Sigmoid colon (tissue), 7 donors: ENCODE measurements at places on chromosomes 7 and 10.
A peak's percentile ranks its signal among the peaks of the same experiment; 100 is the strongest.

- no peak overlapping the region for H3K27ac ChIP-seq
- DNase-seq = no peak
- H3K4me3 ChIP-seq = peak overlapping the region; percentile 37
- peaks cover 83% of the 10 kb centered on the region for H3K27me3 ChIP-seq
Observed at GRCh38 chr10:123149568-123150270, 1.8 kb downstream of the HMX2 start.

DNA sequence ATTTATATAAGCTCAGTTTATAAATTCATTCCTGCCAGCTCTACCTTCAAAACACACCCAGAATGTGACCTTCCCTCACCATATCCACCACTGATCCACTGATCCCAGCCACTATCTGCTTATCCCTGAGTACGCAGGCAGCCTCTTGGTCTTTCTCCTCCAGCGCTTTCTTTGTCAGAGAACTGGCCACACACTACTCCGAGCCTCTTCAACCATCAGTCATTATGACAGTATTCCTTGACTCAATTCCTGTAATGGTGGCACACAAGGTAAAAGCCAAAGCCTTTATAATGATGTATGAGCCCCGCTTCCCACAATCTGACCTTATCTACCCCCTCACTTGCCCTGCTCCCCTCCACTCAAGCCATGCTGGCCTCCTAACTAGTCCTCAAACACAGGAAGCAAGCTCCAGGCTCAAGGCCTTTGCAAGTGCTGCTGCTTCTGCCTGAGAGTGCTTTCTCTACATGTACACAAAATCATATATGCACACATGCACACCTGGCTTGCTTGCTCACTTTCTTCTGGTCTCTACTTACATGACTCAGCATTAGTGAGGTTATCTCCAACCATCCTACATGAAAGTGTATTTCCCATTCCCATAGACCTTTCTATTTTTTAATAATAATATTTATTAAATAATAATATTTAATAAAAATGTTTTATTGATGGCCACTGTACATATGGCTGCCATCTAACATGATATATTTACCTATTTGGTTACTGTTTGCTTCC lies 150.4 kb upstream of the FEZF1 start:
- no peak for DNase-seq
- H3K27ac ChIP-seq = no peak overlapping the region
- H3K36me3 ChIP-seq = no peaks in the 10 kb centered on the region
- H3K4me3 ChIP-seq = no peak overlapping the region
- no peaks in the 10 kb centered on the region for H3K4me1 ChIP-seq

DNA sequence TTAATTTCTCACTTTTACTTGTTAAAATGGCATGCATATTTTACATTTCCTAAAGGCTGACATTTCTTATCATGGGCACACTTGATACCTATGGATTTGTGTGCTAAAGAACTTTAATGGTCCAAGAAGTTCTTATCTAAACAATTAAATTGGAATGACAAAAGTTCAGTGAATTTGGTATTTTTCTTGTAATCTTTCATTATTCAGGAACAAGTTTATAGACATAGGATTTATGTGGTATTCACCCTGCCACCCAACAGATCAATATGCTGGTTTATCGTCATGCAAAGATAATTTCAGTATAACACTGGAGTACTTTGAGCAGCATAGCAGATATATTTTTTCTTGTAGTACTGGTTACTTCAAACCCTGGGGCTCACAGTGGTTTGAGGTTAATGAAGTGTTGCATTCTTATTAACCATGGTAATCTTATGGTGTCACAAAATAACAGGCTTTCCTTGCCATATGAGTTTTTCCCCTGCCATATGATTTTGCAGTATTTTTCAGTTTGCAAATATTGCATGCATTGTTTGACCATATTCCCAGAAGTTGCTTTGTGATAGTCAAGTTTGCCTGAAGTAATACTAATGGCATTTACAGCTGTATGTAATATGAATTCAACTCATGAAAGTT lies 148.8 kb downstream of the PPP1R9A start:
- no peak overlapping the region for H3K4me3 ChIP-seq
- no peak overlapping the region for H3K27ac ChIP-seq
- DNase-seq = no peak

DNA sequence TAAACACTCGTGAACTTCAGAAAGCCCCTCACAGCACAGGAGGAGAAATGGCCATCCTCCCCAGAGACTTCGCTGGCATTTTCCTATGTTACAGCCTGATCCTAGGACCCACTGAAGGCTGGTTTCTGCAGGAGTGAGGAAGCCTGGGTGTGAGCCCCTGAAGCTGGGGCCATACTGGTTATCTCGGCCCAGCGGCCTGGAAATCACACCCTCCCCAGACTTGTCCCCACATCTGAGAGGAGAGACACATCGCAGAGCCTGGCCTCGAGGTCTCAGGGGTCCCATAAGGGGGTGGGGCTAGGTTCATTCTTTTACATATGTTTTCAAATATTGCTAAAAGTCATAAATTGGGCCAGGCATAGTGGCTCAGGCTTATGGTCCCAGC lies 17.5 kb upstream of the RET start:
- H3K4me1 ChIP-seq = no peaks in the 10 kb centered on the region
- DNase-seq = no peak
- no peak overlapping the region for H3K27ac ChIP-seq

GRCh38 chr10:97870990-97871389 lies 21.3 kb downstream of the GOLGA7B start:
- DNase-seq = peak; percentile 10
- H3K27ac ChIP-seq = no peak overlapping the region
- no peak overlapping the region for H3K4me3 ChIP-seq
- no peaks in the 10 kb centered on the region for H3K36me3 ChIP-seq
- peaks cover 27% of the 10 kb centered on the region for H3K27me3 ChIP-seq

- H3K4me1 ChIP-seq = no peaks in the 10 kb centered on the region
- H3K4me3 ChIP-seq = no peak overlapping the region
- no peak overlapping the region for H3K27ac ChIP-seq
- DNase-seq = no peak
Observed at GRCh38 chr7:101767544-101767943, 49.9 kb upstream of the CUX1 start.

DNA sequence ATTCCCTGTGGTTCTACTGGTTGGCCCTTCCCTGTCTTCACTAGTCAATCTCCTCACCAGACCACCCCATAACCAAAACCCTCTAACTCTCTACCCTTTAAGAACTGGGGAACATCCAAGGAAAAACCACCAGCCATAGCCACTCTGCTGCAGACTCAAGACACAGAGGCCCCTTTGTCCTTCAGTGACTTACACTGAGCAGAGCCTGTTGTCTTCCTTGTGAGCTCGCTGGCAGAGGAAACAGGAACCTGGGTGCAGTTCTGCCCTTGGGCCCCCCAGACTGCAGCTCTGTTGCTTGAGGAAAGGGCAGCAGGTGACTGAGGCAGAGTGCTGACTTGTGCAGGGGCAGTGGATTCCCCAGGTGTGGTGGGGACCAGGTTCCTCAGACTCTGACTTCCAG lies 30.6 kb downstream of the ZC3HAV1 start:
- no peaks in the 10 kb centered on the region for H3K27me3 ChIP-seq
- no peak overlapping the region for H3K27ac ChIP-seq
- H3K36me3 ChIP-seq = peaks cover 16% of the 10 kb centered on the region
- H3K4me1 ChIP-seq = no peaks in the 10 kb centered on the region

- no peaks in the 10 kb centered on the region for H3K36me3 ChIP-seq
- H3K27ac ChIP-seq = no peak overlapping the region
- no peak overlapping the region for H3K4me3 ChIP-seq
- no peaks in the 10 kb centered on the region for H3K27me3 ChIP-seq
Observed at GRCh38 chr7:38306171-38306570, 32.7 kb upstream of the TARP start.

- H3K27me3 ChIP-seq = no peaks in the 10 kb centered on the region
- no peak for DNase-seq
- no peak overlapping the region for H3K4me3 ChIP-seq
- H3K27ac ChIP-seq = peak overlapping the region; percentile 83
- H3K36me3 ChIP-seq = no peaks in the 10 kb centered on the region
- peaks cover 84% of the 10 kb centered on the region for H3K4me1 ChIP-seq
Observed at GRCh38 chr7:130914554-130915294, 180.7 kb upstream of the KLF14 start.

- no peak overlapping the region for H3K27ac ChIP-seq
- no peak for DNase-seq
- H3K4me1 ChIP-seq = no peaks in the 10 kb centered on the region
- H3K4me3 ChIP-seq = no peak overlapping the region
- no peaks in the 10 kb centered on the region for H3K36me3 ChIP-seq
Observed at GRCh38 chr7:9201928-9202327, 768.5 kb downstream of the NXPH1 start.

DNA sequence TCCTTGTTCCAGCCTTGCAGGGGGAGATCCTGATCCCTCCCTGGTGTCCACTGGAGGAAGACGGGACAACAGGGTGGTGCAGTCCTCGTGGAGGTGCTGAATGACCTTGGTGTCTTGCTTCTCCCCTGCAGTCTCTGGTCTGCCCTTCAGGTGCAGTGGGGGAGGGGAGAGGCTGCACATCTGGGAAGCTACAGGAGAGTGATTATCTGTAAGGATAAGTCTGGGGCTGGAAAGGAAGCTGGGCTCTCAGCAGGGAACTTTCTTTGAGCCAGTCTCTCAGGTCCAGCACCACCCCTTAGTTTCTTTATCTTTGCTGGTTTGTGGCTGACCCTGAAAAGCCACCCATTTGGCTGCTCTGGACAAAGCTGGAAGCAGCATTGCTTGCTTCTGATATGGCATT lies 275.6 kb downstream of the CCSER2 start:
- no peak for DNase-seq
- no peaks in the 10 kb centered on the region for H3K4me1 ChIP-seq
- no peaks in the 10 kb centered on the region for H3K27me3 ChIP-seq
- no peak overlapping the region for H3K4me3 ChIP-seq
- no peak overlapping the region for H3K27ac ChIP-seq

DNA sequence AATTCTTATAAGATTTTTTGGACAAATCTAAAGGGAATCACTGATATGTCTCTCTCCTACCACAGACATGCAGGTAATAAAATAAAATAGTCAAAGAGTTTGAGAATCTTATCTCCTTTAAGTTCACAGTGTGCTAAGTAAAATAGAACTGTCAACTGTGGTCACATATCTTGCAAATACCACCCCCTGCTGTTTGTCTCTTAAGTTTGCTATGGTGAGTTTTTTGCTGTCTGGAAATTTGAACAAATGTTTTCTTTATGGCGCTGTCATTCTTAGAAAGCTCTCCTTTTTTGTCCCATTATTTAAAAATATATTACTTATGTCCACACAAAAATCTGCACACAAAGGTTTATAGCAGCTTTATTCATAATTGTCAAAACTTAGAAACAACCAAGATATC lies 19.6 kb downstream of the GIMAP5 start:
- DNase-seq = no peak
- no peaks in the 10 kb centered on the region for H3K36me3 ChIP-seq
- no peaks in the 10 kb centered on the region for H3K27me3 ChIP-seq
